ENCODE measurements at places on chromosomes 7 and 10. TPM values are rescaled to one million over a fixed set of nuclear protein-coding genes. Genes with fewer than 3 reads are reported as not detected.

DNA sequence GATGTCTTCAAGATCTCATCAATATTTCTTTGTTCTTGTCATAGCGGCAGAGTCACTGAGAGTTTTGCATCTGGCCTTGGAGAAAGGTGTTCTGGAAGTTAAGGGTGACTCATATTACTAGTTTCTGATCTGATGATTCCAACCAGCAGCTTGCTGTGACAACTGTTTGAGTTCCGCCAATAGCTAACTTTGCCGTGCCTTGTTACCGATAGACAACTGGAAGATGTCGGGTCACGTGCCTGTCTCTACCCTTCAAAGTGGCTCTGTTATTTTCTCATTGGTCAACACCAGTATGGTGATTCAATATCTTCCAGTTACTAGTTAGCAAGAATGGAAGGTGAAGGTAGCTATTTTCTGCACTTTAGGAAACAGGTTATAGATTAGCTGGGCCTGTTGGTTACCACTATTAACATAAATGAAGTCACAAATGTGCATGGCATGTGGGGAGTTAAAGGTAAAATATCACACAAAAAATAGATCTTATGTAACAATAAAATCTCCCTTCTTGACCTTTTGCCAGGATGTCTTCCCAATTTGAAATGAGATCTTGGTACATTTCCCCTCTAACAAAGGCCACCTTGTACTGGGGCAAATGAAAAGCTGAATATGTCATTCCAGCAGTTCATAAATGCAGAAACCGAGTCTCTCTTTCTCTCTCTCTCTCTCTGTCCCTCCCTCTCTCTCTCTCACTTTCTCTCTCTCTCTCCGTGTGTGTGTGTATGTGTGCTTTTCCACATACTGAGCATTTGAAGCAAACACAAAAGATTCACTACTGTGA, 2.6 kb upstream of the MGAM2 start:
- no peak for DNase-seq

DNA sequence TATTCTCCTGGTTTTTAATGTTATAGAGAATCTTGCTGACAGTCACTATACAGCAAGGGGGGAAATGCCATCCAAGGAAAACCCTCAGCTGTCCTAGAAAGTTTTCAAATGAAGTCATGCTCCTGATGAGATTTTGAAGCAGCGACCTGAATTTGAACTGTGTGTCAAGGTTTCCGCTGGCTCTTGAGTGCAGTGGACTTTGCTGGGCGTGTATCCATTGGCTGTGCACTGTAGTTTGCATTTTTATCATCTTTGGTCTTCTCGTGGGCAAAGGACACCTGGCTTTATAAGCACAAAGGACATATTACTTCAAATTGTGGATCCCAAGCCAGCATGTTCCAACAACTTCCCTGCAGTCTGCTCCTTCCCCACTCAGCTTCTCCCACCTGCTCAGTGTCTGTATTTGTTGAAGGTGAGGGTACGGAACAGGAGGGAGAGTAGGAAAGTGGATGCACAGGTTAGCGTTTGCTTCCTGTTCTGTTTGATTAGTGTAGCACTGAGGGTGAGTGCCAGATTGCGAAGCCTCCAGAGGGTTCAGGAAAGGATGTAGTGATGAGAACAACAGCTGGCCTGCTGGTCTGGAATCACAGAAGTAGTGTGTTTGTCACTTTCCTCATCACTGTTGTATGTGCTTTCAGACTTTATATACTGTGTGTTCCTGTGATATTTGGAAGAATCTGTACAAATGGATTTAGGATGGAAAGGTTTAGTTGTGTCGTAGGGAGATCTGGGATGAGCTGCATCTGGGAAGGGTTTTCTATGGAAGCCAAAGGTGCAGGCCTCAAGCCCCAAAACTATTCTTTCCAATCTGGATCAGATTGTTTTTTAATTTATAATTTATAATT, 204.8 kb downstream of the BMPER start:
- DNase-seq, result peak; percentile 40

GRCh38 chr7:28836716-28837115, 121.4 kb downstream of the TRIL start:
- no peak for DNase-seq

- DNase-seq, result peak; percentile 97
These were observed 97.5 kb downstream of the UBE2H start for GRCh38 chr7:129855234-129855673.

GRCh38 chr10:28400176-28400575, 97.3 kb upstream of the MPP7 start:
- no peak for DNase-seq

DNA sequence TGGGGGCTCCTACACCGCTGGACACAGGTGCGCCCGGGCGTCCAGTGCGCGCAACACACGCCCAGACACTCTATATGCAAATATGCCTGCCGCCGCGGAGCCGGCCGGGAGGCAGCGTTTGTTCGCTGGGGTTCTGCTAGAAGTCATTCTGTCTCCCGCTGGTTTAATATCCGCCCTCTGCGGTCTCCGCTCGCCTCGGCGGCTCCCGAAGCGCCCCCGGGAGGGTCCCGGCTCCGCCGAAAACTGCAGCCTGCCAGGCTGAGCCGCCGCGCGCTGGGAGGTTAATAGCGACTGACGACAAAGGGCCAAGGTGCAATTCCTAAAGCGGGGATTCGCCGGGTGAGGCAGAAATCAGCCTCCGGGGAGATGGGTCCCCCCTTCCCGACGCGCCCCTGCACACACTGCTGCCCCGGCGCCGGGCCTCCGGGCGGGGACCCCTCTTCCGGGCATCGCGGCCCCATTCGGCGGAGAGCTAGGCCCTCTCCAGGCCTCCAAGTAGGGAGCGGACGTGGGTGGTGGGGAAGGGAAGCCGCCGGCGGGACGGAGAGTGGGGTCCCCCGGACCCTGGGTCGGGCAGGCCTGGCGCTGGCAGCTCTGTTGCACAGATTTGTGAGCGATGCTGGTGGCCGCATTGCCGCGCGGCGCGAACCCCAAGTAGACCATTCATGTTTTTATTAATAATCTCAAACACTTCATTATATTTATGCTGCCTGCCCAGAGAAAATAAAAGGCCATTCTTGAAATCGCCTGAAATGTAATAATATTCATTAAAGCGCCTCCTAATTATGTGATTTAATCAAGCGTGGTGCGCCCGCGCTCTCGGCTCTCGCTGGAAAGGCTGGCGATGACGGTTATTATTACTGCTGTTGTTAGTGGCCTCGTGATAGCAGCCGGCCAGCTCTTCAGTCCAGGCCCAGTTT, 9.1 kb downstream of the EN2 start:
- DNase-seq, result no peak

DNA sequence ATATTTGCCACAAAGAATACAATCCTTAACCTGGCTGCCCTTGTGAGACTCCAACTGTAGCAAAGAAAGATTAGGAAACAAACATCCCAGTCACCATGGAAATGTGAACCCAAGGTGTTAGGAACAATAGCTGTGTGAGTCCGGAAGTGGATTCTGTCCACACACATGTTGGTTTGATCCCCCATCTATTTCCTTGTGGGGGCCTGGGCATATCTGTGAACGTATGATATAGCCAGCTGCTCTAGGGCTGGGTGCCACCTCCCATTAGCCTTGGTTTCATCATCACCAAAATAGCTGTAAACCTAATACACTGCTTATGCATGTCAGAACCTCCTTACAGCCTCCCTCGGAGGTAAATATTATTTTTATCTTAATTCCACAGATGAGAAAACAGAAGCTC, 26.4 kb downstream of the GRK5 start:
- no peak for DNase-seq

GRCh38 chr10:69955211-69955805, 97.3 kb upstream of the MACROH2A2 start:
- no peak for DNase-seq

- no peak for DNase-seq
These were observed 50.4 kb upstream of the NFE2L3 start for GRCh38 chr7:26101361-26102151.

DNA sequence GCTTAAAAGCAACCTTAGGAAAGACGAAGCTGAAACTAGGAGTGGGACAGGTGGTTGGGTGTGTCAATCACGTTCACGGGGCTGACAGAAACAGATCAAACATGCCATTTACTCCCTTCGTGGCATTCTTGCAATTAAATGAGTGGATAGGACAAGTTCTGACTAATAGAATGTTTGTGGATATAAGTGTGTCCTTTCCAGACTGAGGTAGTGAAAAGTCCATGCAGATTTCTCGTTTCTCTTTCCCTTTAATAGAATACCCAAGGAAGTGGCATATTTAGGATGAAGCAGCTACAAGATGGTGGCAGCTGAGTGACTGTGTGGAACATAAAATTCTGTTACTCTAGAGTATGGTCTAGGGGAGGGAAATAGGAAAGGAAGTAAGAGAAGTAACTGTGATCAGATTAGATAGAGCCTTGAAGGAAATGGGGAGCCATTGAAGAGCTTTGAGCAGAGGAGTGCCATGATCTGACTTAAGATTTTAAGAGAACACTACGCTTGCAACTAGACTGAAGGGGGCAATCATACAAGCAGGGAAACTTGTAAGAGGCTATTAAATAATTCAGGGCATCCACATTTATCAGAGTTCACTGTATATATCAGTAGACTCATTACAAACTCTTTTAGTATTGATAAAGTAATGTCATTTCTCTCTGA, 46.3 kb upstream of the HYAL4 start:
- DNase-seq, result peak; percentile 3

GRCh38 chr10:60910543-60910942, 33.4 kb downstream of the RHOBTB1 start:
- DNase-seq, result no peak

DNA sequence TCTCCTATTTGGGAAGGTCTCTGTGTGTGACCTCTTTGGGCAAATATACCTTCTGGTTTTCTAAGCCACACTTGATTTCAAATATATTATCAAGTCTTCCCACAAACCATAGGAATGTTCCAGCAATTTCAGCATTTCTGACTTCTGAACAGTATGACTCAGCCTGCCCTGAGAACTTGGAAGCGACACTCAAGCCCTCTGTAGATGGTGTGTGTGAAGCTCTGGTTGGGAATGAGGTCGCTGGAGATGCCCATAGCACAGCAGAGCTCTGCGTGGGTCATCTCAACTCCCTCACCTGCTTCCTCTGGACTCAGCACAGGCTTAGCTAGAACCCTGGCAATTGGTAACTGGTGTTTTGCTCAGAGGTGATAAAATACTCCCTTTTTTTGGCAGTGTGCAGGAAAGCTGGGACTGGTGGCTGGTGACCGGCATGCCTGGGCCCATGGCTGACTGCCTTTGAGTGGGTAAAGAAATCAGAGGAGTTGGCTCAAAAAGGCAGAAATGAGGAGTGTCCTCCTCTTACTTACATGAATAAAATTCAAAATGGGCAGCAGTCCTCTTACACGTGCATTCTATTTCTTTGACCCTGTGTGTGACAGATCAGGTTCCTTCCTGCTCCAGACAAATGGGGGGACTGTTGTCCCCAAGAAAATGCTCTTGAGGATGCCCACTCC, 87.5 kb upstream of the NRP1 start:
- DNase-seq, result peak; percentile 93

DNA sequence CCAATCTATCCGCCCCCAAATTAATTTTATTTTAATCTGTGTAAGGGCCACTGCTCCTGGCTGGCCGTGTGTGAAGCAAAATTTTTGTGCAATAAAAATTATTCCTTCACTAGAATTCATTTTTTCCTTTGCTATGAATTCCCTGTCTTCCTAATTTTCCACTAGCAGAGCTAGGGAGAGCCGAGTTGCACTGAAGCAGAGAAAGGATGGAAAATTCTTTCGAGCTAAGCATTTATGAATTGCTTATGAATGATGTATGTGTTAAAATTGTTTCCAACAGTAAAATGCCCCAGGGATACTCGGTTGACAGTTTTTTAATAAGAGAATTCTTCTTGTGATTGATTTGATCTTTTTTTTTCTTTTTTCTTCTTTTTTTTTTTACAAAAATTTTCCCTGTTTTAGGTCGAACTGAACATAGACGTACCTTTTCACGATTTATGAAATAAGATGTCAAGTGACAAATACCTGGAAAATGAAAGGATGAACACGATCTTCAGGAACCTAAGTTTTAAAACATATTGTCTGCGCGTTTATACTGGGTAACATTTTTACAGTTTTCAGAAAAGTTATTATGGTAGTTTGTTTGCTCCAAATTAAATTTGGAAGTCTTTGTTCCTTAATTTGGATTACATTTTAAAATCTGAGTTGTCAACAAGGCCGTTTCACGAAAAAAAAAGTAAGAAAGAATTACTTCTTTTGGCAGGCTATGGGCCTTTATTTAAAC, 288.8 kb upstream of the NFE2L3 start:
- no peak for DNase-seq

- no peak for DNase-seq
These were observed 509 bp downstream of the AHR start for GRCh38 chr7:17298840-17299482.

- peak; percentile 88 for DNase-seq
These were observed 873.9 kb upstream of the MBL2 start for GRCh38 chr10:53646525-53646924.

- DNase-seq, result no peak
These were observed 523.8 kb downstream of the ZWINT start for GRCh38 chr10:55837273-55837672.

DNA sequence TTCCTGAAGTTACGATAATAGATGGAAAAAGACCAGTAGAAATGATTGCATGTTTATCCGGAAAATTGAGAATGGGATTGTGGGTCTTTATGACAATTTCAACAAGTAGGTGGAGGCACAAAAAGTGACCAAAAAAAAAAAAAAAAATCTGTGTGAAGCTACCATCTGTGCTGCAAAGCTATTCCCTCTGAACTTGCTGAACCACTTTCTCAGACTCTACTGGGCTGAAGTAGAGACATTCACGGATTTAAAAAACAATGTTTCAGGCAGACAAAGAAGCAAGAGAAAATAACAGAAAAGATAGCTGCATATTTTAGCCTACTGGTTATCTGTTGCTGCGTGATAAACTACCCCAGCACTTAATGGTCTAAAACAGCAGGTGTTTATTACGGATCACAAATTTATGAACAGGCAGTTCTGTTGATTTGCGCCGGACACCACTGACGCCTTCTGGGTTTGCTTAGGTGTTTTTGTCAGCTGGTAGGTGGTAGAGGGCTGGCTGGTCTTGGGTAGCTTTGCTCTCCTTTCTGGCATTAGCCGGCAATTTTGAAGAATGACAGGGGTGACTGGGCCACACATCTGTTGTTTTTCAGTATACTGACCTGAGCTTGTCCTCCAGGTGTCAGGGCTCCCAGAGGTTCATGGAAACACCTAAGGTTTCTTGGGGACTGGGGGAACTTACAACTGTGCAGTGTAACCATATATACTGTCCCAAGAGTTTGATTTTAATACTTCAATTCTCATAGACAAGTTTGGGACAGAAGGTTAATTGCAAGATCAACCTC, 665.1 kb downstream of the CCSER2 start:
- no peak for DNase-seq

DNA sequence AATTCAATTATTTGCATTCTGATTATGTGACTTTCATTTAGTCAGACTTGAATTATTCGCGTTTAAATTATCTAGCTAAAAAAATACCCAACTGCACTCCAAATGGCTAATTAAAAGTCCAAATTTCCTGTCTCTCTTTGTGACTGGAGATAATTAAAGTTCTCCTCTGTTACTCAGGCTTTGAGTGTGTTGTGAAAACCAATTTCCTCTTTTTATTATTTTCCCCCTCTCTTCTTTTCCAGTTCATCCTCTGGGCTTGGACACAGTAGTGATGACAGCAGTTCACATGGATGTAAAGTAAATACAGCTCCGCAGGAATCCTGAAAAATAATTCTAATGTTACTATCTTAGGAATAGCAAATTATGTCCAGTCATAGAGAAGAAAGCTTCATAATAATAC, 80.6 kb downstream of the SNX10 start:
- no peak for DNase-seq

Gene NPFFR1
- total RNA-seq, result not detected

Gene TMEM273
- not detected for total RNA-seq

Gene PTPN12
- total RNA-seq, result 42.6 TPM

Gene HOXA4
- total RNA-seq, result 0.51 TPM

Gene SNCG
- 8.7 TPM for total RNA-seq

Gene OR2A42
- not detected for total RNA-seq

Gene CYP2C19
- total RNA-seq, result not detected

Gene ADAP1
- total RNA-seq, result 2.3 TPM

Gene SLC18A2
- not detected for total RNA-seq
